ENCODE measurements at places on chromosomes 3 and 15.

DNA sequence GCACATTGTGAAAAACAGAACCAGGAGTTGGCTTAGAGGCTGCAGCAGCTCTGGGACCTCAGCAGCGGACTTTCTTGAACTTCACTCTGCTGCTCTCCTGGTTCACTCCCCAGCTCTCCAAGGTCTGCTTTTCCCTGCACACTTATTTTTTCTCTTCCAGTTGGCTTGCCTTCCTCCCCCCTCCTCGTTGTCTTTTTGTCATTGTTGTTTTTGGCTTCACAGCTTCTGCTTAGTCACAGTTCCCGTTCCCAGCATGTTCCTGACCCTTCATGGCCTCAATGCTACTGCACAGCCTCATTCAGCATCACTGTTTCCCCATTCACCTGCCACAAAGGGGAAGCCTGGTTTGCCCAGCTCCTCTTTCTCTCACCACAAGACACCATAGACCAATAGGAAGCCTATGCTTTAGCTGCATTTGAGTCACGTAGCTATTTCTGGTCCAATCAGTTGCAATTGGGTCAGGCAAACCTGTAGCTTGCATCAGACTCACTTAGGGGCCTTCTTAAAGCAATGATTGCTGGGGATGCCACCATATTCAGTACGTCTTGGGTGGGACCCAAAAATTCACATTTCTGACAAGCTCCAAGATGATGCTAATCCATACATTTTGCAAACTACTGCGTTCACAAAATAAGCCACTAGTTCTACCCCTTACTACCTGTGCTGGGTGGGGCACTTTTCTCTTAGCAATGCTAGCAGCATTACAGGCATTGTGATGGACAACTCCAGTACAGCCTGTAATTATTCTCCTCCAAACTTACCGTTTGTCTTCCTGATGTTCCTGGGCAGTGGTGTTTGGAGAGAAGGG, 7.8 kb upstream of the SUMF1 start:
- no peaks in the 10 kb centered on the region for H3K36me3 ChIP-seq
- H3K4me1 ChIP-seq: peaks cover 18% of the 10 kb centered on the region
- DNase-seq: peak; percentile 38
- H3K27me3 ChIP-seq: no peaks in the 10 kb centered on the region
- peak overlapping the region; percentile 42 for H3K27ac ChIP-seq
- H3K4me3 ChIP-seq: no peak overlapping the region

- no peaks in the 10 kb centered on the region for H3K4me1 ChIP-seq
- H3K27me3 ChIP-seq: no peaks in the 10 kb centered on the region
- H3K4me3 ChIP-seq: no peak overlapping the region
Observed at GRCh38 chr3:73653351-73653750, 28.6 kb upstream of the PDZRN3 start.

GRCh38 chr15:98657721-98658120, 9.4 kb downstream of the IGF1R start:
- H3K36me3 ChIP-seq: no peaks in the 10 kb centered on the region
- no peak overlapping the region for H3K4me3 ChIP-seq
- no peak overlapping the region for H3K27ac ChIP-seq
- no peaks in the 10 kb centered on the region for H3K4me1 ChIP-seq
- peaks cover 6% of the 10 kb centered on the region for H3K27me3 ChIP-seq

DNA sequence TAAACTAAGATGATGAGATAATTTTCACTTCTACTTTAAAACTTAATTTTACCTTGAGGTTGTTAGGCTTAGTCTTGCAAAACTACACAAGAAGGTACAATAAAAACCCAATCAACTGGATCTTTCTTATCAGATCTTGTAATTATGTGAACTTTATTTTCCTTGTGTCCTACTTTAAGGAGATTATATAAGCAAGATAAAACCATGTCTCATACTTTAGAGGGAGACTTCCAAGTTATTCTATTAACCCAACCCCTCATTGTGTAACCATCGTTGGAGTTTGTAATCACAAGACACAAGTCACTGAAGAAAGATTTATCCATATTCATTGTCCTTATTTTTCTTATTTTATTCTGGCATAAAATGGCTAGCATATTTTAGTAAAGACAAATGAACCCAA, 165.6 kb downstream of the SERPINI1 start:
- no peaks in the 10 kb centered on the region for H3K4me1 ChIP-seq
- H3K4me3 ChIP-seq: no peak overlapping the region
- H3K27ac ChIP-seq: no peak overlapping the region
- H3K27me3 ChIP-seq: no peaks in the 10 kb centered on the region
- no peaks in the 10 kb centered on the region for H3K36me3 ChIP-seq

DNA sequence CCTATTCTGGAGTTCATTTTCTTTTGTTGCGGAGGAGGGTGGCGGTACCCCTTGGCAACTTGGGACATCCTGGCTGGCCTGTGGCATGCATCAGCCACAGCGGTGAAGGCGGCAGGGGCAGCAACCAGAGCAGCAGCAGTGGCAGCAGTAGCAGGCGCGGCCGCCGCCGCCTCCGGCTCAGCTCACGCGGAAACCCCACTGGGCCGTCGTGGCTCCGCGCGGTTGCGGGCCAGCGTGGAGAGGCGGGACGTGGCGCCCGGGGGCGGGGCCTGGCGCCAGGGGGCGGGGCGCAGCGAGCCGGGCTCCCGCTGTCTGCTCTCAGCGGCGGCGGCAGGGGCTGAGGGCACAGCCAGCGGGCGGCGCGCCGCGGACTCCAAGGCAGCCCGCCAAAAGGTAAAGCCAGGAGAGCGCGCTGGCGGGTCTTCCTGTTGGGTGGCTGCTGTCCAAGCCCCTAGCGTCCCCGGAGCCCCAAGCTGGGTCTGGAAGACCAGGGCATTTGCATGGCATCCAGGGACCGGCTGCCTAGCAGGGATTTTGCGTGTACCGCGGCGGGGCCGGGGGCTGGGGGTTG, 334.4 kb upstream of the THRB start:
- H3K4me3 ChIP-seq: no peak overlapping the region
- H3K36me3 ChIP-seq: no peaks in the 10 kb centered on the region
- H3K27ac ChIP-seq: no peak overlapping the region
- no peak for DNase-seq
- peaks cover 7% of the 10 kb centered on the region for H3K4me1 ChIP-seq
- H3K27me3 ChIP-seq: peaks cover 8% of the 10 kb centered on the region

DNA sequence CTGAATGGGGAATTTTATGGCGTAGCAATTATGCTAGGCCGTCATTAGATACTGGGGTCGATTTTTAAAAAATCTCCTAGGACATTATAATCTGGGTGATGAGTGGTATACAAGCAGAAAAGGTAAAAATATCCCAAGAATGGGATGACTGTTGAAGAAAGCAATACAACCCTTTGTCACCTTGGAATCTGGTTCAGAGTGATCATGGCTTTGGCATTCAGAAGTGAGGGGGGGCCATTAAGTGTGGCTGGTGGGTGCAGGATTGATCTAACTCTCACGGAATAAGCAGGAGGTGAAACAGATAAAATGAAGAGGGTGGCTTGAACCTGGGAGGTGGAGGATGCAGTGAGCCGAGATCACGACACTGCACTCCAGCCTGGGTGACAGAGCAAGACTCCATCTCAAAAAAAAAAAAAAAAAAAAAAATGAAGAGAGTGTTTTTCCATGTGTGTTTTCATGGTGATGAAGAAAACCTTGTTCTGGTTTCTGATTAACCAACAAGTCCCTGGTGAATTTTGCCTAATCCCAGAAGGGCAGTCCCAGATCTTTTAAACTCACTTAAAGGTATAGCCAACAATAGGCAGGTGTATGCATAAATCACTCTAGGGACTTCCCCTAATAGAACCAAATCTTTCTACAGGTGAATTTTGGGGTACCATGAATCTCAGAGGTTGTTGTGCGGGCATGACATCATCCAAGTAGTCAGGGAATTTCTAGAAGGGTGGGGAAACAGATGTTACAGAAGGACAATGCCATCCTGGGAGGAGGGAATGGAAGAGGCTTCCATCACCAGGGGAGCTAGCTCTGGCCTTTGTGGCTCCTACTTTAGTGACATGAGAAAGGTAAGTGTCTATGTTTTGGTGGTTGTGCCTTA, 3.1 kb upstream of the RAD54L2 start:
- no peak for DNase-seq
- H3K36me3 ChIP-seq: no peaks in the 10 kb centered on the region

DNA sequence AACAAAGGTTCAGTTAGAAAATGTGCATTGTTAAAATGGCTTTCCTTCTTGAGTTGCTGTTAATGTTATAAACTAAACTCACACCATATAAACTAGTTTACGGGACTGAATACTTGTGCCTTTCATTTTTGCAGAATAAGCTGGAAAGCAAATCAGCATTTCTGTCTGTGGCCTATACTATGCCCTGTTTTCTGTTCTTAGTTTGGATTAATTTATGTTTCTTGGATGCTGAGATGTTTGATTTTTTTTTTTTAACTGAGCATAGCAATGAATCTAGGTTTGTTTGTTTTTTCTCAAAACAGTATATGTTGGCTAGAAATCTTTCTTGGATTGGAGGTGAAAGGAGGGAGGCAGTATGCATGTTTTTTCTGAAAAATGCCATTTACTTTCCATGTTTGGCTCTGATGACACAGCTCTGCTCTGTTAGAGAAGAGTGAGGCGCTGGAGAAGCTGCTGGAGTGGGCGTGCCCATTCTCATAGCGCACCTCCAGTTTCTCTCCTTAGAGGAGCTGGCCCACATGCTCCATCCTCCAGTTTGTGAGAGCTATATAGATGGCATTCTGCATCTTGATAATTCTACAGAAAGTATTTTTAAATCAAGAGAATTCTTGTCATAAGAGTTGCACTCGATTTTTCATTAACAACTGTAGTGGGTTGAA, 423.6 kb upstream of the TPM1 start:
- no peaks in the 10 kb centered on the region for H3K27me3 ChIP-seq
- H3K27ac ChIP-seq: no peak overlapping the region
- no peaks in the 10 kb centered on the region for H3K4me1 ChIP-seq
- DNase-seq: no peak
- no peak overlapping the region for H3K4me3 ChIP-seq

All from B cell (primary cell).